ENCODE measurements at places on chromosomes 12 and 14.

DNA sequence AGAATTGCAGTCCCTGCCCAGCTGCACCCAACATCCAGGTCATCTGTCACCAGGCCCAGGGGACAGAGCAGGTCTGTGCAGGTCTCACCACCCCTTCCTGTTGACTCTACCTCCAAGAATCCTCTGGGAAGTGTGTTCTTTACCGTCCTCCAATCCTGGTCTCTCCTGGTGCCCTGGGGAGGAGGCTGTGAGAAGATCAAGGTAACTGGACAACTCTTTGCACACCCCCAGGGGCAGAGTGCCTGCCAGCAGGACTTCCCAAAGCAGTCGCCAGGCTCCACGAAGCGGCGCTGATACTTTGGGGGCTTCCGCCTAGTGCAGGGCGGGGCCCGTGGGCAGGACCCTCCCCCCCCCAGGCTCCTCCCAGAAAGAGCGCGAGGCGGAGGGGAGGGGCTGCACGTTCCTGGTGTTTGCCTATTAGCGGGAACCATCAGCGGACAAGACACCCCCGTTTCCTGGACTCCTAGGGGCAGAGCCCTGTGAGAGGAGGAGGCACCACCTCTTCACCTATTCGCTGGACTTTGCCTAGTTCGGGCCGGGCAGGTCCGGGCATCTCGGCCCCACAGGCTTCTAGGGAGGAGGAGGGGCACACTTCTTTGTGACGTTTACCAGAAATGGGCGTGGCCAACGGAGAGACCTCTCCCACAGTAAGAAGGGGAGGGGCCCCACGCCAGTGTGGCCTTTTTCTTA lies 918.0 kb downstream of the AACS start:
- no peak for DNase-seq

DNA sequence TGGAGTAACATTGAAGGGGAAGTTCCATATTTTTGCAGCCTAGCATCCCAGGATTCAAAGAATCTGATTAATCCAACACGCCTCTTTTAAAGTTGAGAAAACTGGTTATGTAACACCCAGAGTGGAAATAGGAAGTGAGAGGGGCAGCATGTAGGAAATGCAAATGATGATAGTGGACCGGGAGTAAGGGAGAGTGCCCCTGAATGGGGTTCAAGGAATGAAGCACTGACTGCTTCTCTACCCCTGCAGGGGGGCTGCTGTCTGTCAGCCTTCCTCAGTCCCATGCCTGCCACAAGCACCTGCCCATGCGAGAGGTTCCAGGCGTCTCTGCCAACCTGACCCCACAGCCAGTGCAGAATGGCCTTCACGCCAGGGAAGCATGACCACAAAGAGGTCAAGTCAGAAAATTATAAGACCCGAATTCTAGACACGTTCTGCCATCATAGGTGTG lies 126.5 kb upstream of the CCND2 start:
- DNase-seq, result no peak

- DNase-seq, result no peak
Measured at GRCh38 chr12:6700646-6701051, at the start of gene PIANP. TSS of gene PIANP (minus strand) at chr12:6700815. CDS start at chr12:6698061, 2,754 bp downstream.

GRCh38 chr14:96178461-96179321 lies 25.9 kb upstream of the BDKRB2 start:
- no peak for DNase-seq

GRCh38 chr12:81726634-81727033 lies 32.5 kb downstream of the PPFIA2 start:
- no peak for DNase-seq

DNA sequence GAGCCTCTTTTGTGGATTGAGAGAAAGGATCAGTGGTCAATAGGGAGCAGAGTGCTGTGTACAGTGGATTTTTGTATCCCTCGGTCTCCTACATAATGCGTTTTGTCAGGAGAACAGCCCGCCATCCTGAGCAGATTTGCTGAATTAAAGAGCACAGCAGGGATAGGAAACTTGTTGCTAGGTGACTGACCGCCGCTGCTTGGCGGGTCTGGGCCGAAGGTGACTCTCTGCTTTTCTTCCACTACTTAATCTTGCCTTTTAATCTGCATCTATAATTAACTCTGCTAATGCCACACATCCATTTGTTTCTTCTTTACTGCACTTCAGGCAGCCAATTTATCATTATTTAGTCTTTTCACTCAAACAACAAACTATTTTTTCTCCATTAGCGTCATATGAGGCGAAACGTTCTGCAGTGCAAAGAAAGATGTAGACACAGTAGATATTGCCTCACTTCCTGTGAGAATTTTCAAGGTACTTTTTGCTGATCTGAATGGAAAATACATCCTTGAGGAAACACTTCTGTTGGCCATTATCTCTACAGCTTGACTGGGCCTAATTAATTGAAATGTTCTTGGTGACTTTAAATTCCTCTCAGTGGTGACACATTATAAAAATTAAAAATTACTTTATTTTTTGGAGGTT lies 108.0 kb downstream of the PPM1A start:
- no peak for DNase-seq

DNA sequence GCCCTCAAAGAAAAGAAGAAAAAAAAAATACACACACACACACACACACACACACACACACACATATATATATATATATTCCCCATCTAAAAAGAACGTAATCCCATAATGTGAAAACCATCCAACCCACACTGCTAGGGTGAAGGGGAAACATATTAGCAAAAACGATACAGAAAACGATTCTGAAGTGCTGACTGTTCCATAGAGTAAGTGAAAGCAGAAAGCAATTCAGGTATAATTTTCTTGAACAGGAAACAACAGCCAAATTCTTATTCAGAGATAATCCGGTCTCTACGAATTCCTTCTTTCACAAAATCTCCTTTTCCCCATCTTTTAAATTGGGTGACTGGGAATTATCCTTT lies 393.5 kb downstream of the NOVA1 start:
- no peak for DNase-seq

DNA sequence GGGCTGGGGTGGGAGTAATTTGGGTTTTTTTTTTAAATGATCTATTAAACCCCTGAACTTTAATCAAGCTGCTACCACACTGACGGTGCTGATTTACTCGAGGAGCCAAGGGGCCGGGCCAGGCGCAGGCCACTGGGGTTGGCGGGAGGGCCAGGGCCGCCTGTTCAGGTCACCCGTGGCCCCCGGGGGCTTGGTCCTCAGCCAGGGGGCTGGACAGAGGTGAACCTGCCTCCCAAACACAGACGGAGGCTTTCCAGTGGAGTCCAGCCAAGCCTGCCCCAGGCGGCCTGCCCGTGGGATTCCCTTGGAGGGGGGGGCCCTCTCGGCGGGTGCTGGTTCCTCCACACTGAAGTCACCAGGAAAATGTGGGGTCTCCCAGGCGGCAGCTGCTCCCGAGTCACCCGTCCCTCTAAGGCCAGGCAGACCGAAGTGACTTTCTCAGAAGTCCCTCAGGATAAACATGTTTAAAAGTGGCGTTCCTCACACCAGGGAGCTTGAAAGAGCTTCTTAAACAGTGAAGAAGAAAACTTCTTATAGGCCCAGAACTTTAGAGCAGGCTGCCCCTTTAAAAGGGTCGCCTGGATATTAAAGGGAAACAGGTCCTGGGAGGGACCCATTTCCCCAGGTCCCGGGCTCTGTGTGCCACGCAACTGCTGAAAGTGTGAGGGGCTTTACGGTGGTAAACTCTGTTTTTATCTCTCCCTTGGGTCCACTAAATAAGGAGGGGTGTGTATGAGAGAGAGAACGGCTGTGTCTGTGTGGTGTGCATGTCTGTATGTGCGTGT lies 167.2 kb upstream of the GSC start:
- no peak for DNase-seq

DNA sequence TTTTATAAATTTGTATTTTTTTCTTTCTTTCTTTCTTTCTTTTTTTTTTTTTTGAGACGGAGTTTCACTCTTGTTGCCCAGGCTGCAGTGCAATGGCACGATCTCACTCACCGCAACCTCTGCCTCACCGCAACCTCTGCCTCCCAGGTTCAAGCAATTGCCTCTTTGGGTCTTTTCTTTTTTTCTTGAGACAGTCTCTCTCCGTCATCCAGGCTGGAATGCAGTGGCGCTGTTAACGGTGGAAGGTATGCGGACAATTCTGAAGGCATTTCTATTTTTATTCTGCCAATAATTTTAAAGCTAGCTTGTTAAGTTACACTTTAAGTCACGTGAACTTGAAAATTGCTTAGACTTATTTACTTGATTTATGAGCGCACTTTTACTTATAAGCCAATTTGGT lies 8.8 kb upstream of the PHC1 start:
- no peak for DNase-seq

- DNase-seq, result no peak
Measured at GRCh38 chr12:114990381-114990780, 306.4 kb upstream of the TBX3 start.

DNA sequence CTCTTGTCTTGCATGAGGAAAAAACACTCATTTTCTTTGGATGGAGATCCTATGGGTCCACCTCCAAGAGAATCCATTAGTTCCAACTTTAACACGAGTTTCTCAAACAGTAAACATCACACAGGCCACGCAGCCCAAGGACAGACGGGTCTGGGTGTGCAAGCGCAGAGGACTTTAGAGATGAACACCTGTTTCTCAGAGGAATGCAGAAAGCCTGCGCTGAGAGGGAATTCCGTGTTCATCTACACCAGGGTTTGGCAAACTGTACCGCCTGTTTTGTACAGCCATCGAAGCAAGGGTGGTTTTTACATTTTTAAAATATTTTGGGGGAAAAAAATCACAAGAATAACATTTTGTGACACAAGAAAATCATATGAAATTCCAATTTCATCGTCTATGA lies 79.4 kb downstream of the RBM19 start:
- no peak for DNase-seq

DNA sequence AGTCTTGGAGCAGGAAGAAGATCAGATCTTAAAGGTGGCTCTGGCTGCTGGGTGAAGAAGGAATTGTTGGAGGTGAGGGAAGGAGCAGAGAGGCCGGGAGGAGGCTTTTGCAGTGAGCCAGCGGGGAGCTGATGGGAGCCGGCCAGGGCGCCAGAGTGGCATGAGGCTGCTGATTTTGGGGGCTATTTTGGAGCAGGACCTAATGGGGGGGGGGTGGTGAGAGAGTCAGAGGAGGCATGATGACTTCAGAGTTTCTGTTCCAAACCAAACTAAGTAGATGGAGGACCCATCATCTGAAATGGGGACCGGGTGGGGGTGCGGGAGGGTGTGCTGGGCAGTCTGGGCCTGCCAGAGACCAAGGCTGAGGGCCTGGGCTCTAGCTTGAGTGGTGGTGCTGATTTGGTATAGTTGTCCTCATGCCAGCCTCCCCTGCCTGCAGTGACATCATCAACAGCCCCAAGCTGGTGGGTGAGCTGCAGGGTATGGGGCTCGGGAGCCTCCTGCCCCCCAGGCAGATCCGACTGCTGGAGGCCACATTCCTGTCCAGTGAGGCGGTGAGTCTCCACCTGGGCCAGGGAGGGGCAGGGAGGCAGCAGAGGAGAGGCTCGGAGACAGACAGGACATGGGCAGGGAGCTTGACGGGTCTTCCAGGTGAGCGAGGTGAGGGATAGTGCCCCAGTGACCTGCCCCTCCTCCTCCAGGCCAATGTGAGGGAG lies 6.2 kb downstream of the TNFAIP2 start:
- DNase-seq, result no peak

Data from stimulated activated CD8-positive, alpha-beta memory T cell treated with anti-CD3 and anti-CD28 coated beads, Interleukin-2, amount 100 ng/mL, for 48 hours (primary cell).